ENCODE measurements at places on chromosomes 1 and 21.

GRCh38 chr1:196650403-196650802 is 1.4 kb upstream of the CFH start:
- no peak for DNase-seq

DNA sequence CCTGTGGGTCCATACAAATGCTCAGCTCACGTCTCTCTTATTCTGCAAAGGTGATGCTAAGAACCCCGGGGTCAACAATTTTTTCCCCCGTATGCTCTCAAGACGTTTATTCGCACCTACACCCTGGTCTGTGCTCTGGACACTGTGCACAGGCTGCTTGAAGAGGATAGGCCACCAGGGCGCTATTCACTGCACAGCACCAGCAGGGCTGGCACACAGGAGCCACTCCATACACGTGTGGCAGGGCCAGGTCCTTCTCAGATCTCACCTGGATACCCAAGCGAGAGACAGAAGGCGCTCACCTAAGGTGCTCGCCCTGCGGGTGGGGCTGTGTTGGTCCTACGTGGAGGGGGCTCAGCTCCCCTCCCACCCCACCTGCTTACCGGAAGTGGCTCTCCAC is 16.7 kb downstream of the TMEM63A start:
- no peak for DNase-seq

DNA sequence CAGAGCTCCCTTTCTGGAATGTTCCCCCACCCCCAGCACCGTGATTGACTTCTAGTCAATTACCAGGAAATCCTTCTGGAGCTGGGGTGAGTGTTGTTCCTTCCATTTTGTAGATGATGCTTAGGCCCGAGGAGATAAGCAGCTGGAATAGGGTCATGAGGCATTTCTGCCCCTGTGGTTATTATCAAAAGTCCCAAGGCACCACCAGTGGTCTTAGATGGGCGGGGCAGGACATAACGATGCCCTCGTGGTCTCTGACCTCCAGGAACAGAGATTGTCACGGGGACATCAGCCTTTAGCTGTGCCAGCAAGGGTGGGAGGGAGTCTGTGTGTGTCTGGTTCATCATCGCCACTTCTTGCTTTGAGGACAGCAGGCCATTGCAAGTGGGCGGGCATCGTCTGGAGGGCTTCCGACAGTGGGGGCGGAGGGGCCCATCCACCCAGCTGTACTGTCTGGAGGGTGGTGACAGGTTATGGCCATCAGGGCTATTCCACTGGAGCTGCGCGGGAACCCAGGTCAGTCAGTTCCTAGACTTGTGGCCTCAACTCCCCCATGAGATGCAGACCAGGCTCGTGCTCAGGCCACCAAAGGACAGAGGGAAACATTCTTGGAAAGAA is 22.6 kb downstream of the TNFRSF8 start:
- DNase-seq: no peak

DNA sequence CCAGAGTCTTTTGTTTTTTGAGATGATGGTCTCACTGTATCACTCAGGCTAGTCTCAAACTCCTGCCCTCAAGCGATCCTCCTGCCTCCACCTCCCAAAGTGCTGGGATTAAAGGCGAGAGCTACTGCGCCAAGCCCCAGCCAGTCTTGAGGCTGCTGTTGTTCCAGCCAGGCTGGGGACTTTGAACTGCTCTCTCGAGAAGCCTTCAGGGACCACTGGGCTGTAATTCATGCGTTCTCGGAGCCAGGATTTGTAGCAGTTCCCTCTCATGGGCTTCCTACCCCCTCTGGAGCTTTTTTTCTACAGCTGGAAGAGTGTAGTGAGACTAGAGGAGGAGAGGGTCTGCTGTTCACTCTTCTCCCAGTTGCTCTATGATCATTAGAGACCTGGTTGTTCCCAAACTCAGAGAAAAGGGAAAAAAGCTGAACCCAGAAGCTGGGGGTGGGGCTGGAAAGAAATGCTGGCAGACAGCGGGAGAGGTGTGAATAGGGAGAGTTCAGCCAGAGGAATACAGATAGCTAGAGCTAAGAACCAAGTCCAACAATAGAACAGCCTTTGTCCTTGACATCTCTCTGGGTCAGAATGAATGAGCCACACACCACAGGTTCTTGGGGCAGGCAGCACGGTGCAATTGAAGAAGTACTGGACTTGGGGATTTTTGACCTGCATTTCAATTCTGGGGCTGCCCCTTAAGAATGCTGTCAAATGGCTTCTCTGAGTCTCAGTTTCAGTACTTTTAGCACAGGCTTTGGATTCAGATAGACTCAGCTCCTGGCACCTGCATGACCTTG is 13.2 kb upstream of the SLC41A1 start:
- no peak for DNase-seq

DNA sequence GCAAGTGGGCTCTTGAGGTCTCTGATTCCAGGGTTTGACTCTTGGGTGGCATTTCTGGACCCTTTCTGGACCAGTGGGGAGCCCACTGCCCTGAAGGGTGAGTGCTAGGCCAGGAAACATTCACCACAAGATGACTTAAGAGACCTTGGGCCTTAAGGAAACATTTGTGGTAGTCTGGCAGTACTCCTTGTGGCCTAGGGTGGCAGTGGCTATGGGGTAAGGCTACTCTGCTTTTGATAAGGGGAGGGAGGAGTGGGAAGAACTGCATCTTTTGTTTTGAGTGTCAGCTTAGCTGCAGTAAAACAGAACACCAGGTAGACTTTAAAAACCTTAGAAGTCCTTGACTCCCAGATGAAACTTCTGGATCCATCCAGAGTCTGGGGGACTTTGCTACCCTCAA is 529.3 kb upstream of the LRRC7 start:
- no peak for DNase-seq

DNA sequence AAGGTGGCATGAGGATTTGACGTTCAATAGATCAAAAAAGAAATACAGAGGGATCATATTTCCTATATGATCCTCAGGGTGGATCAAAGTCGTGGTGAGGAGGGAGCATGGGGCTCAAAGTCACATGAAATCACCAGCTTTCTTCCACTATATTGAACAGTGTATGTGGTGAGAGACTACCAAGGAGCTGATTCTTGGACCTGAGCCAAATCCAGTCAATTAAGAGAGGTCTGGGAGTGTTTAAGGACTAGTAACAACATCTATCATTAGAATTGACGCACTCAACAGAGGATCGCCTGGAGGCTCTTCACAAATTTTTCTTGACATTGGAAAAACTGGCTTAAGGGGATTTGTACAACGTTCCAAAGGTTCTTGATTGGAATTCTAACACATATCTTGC is 267.7 kb upstream of the PROX1 start:
- DNase-seq: no peak

DNA sequence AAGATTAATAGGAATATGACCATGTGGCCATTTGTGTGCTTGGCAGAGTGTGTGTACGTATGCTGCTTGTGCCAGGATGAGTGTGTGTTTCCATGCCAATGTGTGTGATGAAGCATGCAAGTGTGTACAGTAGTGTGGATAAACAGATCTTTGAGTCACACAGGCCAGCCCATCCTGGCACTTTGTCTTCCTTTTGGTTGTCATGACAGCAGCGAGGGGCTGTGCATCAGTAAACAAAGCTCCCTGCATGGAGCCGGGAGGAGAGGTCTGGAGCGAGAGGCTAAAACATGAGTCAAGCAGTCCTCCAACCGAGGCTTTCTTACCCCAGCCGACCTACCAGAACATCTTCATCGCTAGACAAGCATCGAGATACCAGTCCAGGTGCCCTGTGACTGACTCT is 221.2 kb downstream of the CACNA1E start:
- DNase-seq: no peak

GRCh38 chr1:239906394-239906793 is 185.3 kb upstream of the FMN2 start:
- DNase-seq: no peak

DNA sequence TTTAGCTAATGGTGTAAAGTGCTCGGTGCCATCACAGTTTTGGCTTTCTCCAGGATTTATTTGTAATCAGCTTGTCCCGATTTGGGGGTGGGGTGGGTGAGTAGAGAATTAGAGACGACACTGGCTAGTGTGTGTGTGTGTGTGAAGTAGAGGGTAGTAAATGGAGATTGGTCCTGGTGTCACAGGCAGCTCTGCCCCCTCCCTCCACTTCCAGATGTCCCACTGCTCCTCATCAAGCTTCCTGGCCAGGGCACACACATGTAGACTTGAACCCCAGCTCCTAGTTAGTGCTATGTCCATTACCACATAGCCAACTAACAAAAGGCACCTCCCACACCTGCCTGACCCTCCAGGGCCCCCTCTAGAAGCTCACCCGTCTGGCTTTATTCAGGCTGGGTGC is 3.2 kb downstream of the TRNP1 start:
- DNase-seq: no peak

DNA sequence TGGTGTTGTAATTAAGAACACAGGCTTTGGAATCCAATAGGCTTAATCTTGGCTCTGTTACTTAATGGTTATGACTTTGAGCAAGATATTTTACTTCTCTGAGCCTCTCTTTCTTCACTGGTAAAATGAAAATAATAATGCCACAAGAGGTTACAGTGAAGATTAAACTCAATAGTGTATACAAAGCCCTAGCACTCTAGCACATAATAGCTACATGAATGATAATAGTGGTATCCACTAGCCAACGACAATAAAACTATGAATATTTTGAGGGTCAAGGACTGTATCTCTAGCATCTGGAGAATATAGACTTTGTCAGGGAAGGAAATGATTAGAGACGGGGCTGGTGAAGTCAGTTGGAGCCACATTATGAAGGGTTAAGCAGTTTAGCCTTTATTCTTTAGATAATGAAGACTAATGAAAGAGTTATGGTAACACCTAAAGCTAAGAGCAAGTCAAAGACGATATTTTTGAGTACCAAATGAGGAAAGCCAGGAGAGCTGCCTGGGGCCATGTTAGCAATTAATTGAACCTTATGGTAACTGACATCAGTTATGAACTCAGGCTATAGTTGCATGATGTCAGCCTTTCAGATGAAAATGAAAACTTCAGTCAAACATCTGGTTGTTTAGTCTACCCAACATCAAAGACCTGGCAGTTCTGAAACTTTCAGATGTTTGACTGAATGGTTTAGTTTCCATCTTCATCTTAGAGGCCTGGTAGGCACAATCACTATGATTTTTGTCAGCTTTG is 32.8 kb upstream of the RNF11 start:
- DNase-seq: peak; percentile 66

DNA sequence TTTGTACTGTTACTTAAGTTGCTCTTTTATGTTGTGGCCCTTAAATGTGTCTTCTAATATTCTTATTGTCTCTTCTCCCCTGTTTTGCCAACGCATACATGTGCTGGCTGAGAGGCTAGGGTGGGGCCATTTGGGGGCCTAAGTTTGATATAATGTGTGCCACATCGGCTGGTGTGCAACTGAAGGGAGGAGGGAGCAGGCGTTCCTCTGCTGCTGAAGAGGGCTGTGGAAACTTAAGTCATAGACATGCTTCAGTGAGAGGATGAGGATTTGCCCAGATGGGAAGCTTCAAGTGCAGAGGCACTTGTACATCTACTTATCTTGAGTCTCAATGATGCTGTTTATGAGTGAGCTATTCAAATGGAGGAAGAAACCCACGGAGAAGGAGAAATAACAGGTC is 630.6 kb downstream of the LMO4 start:
- no peak for DNase-seq

- DNase-seq: no peak
Measured at GRCh38 chr1:1024149-1024770, 4.3 kb downstream of the AGRN start.

DNA sequence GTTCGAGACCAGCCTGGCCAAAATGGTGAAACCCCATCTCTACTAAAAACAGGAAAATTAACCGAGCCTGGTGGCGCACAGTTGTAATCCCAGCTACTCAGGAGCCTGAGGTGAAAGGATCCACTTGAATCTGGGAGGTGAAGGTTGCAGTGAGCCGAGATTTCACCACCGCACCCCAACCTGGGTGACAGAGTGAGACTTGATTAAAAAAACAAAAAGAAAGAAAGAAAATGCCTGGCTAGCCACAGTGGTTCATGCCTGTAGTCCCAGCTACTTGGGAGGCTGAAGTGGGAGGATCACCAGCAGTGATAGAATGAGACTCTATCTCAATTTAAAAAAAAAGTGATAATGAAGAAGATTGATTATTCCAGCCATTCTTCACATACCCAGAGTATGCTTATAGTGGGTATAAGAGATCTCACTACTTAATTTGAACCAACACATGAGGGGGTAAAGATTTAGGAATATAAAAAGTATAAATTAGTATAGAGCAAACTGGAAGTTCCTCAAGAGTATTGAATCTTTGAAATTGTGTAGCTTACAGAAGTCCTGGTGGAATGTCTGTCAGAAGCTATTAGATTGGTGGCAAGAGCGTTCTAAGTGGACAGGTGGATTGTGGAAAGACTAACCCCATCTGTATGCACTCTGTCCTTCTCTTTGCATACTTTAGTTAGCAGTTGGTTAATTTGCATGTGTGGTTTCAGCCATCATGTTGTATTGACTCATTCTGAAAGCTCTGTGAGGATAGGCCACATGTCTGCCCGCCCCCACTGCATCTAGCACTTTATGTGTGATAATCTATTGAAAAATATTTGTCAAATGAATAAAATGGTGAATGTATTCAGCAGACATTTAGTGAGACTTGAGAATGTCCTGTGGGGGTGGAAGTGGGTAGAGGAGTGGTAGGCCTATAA is 25.0 kb downstream of the RLF start:
- no peak for DNase-seq

DNA sequence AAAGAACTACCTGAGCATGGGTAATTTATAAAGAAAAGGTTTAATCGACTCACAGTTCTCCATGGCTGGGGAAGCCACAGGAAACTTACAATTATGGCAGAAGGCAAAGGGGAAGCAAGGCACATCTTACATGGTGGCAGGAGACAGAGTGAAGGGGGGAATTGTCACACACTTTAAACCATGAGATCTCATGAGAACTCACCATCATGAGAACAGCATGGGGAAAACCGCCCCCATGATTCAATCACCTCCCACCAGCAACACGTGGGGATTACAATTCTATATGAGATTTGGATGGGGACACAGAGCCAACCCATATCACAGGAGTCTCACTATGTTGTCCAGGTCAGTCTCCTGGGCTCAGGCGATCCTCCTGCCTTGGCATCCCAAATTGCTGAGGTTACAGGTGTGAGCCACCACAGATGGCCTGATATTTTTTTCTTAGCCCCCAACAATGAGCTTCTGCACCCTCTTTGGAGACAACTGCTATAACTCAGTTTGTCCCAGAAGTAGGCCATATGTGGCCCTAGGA is 22.5 kb upstream of the MORC3 start:
- DNase-seq: no peak

GRCh38 chr1:175600721-175601440 is 142.5 kb downstream of the TNR start:
- no peak for DNase-seq

DNA sequence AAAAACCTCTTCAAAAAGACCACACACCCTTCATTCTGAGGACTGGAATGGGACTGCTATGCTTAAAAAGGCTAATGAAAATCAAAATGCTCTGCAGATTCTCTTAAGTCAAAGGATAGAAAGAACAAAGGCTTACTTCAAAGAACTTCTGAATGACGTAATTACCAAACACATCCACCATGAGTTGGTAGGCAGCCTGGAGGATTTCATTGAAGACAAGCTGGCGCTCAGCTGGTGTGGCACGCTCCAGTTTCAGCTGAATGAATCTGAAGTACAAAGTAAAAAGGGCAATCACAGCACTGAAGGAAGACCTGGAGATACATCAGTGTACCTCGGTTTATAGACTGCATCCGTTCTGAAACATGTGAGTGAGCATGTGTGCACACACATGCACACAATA is 43.5 kb upstream of the SDC3 start:
- peak; percentile 56 for DNase-seq

- DNase-seq: peak; percentile 89
Measured at GRCh38 chr21:25801217-25802014, 66.6 kb downstream of the GABPA start.

GRCh38 chr1:213783893-213784292 is 203.9 kb upstream of the PROX1 start:
- peak; percentile 96 for DNase-seq

- DNase-seq: no peak
Measured at GRCh38 chr1:243488459-243489157, 232.8 kb downstream of the SDCCAG8 start.
